ENCODE measurements at places on chromosomes 7 and 10.

GRCh38 chr10:5949009-5949759, 28.2 kb downstream of the IL15RA start:
- DNase-seq = peak; percentile 57

- DNase-seq = peak; percentile 51
These were observed 96.3 kb downstream of the PRKAG2 start for GRCh38 chr7:151780631-151781030.

GRCh38 chr7:107644309-107644974, 16.2 kb upstream of the SLC26A4 start:
- no peak for DNase-seq

- peak; percentile 39 for DNase-seq
These were observed 487.7 kb downstream of the TYW1 start for GRCh38 chr7:67484244-67484751.

- no peak for DNase-seq
These were observed 73.7 kb upstream of the TMEM229A start for GRCh38 chr7:124106575-124106974.

DNA sequence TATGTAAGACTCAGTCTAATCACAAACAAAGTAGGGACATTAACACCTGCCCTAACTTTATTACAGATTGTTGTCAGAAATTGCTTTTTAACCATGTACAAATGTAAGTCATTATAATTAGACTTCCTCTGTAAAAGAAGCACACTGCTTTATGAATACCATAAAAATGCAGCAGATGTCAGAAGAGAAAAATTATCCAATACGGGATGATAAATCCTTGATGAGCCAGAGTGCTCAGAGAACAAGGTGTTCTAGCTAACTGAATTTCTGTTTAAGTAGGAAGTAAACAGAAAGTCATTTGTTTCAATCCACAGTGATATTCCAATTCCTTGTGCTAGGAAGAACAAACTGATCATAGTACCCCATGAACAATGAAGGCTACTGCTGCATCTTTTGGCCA, 54.6 kb upstream of the BMPER start:
- no peak for DNase-seq

DNA sequence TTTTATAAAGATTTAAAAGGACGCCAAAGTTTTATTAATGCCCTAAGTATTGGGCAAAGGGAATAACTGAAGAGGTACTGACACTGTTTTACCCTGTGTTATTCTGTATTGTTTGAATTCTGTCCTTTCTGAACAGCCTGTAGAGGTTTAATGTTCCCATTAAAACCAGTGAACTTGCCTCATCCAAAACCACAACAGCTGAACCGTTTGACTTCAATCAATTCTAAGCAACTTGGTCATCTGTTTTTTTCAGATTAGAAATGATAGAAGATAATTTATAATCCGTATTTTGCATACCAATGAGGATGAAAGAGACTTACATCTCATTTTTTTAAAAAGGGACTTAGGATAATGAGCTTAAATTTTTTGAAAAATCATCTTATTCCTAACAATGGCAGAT, 40.4 kb downstream of the HACD1 start:
- DNase-seq = no peak

DNA sequence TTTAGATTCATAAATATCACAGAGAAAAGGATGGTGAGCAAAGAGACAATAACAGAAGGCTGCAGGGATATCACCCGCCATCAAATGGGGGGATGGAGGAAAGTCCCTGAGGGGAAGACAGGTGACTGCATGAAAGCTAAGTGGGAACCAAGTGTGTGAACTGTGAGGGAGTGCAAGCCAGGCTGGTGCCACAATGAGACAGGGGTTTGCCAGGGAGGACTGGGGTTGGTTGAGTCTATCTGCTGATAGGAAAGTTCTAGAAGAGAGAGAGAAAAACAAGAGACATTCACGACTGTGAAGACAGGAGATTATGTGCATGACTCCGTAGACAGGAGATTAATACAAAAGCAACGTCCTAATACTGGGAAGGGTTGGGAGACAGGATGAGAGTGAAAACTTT, 376.4 kb downstream of the PARD3 start:
- no peak for DNase-seq

GRCh38 chr7:26278770-26279169, 12.9 kb upstream of the SNX10 start:
- peak; percentile 10 for DNase-seq

DNA sequence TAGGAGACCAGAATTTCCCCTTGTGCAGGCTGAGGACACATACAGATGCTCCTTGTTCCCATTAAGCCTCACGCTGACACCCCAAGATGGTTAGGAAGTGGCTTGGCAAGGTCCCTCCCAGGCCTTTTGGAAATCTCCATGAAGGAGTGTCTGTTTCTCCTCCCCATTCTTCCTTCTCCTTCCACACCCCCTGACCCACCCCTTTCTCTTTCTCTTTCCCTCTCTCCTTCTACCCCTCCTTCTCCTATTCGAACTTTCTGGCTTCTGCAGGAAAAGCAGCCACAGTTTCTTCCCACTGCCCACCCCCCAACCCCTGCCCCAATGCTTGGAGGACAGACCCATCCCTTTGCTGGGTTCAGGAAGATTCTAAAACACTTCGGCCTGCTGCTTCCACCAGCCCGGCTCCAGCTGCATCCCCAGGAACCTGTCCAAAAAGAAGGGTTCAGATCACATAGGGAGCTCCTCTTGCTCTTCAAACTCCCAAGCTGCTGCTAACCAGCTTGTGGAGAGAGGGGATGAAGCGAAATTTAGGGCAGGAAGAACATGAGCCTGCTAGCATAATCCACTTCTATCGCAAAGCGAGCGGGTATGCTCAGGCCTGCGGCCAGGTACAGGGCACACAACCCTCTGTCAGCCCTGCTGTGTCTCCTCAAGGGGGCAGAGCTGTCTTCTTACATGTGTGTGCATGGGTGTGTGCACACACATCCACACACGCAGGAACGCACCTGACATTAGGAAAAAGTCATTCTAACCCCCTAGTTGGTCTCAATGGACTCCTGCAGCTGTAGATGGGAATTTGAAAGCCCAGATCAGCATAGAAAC, 80.4 kb downstream of the PPP1R3C start:
- no peak for DNase-seq

GRCh38 chr10:118871244-118871865, 116.6 kb upstream of the CACUL1 start:
- DNase-seq = no peak

GRCh38 chr10:60130130-60130579, 223.8 kb upstream of the CCDC6 start:
- no peak for DNase-seq

DNA sequence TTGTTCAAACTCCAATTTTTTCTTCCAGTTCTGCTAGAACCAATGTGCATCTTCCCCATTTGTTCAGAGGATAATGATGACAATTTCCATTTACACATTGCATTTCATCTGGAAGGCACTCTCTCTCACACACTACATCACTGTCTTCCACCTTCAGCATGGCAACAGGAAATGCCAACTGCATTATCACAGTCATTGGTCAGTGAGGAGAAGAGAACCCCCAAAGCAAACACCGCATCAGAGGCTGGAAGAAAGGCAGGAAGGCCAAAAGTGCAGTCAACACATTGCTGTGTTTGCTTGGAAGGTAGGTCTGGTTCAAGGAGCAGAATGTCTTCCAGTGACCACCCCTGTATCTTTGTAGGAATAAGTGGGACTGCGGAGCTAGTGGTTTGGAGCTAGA, 192.2 kb upstream of the RHOBTB1 start:
- DNase-seq = peak; percentile 21

GRCh38 chr7:12518920-12519681, 51.4 kb upstream of the SCIN start:
- peak; percentile 22 for DNase-seq

DNA sequence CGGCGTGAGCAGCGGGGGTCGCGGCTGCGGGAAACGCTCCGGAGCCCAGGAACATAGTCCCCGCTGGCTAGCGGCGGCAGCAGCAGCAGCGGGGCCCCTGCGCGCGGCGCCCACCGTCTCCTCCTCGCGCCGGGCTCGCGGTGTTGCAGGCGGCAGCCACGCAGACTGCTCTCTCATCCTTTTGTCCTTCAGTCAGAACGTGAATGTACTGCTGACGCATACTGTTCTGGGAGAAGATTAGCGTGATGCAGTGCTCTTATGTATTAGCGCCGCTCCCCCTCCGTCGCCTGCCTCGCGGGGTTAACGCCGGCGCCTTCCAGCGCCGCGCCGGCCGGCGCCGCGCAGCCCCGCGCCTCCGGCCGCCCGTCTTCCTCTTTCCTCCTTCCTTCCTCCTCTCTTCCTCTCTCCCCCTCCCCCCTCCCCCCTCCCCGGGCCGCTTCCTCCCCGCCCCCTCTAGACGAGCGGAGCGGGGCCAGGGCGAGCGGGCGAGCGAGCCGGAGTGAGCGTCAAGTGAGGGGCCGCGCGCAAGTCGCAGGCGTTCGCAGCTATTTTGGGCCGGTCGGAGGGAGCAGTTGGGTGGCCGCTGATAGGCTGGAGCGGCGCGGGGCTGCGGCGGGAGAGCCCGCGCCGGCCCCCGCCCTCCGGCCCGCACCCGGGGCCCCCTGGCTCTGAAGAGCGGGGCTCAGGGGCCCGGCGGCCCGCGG, 816 bp upstream of the LRRC4 start:
- DNase-seq = peak; percentile 94
